ENCODE measurements at places on chromosomes 3 and 15. TPM values are rescaled to one million over a fixed set of nuclear protein-coding genes. Genes with fewer than 3 reads are reported as not detected.
A peak's percentile ranks its signal among the peaks of the same experiment; 100 is the strongest.

FOXL2NB gene
- total RNA-seq = 101 TPM

OXTR gene
- 310 TPM for total RNA-seq

TM4SF1 gene
- total RNA-seq = 52.2 TPM

ECE2 gene
- not detected for total RNA-seq

LARP6 gene
- total RNA-seq = 46.7 TPM

LYSMD4 gene
- 7.8 TPM for total RNA-seq

IL16 gene
- total RNA-seq = 0.32 TPM

LMAN1L gene
- not detected for total RNA-seq

FBXW12 gene
- not detected for total RNA-seq

SLC2A2 gene
- under 0.01 TPM for total RNA-seq

ASTE1 gene
- 7.3 TPM for total RNA-seq

DNA sequence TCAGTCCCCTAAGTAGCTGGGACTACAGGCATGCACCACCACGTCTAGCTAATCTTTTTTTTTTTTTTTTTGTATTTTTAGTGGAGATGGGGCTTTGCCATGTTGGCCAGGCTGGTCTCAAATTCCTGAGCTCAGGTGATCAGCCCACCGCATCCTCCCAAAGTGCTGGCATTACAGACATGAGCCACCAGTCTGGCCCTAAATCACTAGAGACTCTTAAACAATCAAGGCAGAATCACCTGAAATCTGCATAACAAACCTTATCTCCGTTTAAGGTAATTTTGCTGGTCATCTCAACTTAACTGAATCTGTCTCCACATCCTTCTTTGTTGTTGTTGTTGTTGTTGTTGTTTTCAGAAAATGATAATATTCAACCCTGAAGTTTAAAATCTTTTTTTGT lies 5.6 kb upstream of the TRMT10C start:
- no peak for DNase-seq

GRCh38 chr3:45781271-45781670 lies 15.1 kb downstream of the SLC6A20 start:
- no peak for DNase-seq

DNA sequence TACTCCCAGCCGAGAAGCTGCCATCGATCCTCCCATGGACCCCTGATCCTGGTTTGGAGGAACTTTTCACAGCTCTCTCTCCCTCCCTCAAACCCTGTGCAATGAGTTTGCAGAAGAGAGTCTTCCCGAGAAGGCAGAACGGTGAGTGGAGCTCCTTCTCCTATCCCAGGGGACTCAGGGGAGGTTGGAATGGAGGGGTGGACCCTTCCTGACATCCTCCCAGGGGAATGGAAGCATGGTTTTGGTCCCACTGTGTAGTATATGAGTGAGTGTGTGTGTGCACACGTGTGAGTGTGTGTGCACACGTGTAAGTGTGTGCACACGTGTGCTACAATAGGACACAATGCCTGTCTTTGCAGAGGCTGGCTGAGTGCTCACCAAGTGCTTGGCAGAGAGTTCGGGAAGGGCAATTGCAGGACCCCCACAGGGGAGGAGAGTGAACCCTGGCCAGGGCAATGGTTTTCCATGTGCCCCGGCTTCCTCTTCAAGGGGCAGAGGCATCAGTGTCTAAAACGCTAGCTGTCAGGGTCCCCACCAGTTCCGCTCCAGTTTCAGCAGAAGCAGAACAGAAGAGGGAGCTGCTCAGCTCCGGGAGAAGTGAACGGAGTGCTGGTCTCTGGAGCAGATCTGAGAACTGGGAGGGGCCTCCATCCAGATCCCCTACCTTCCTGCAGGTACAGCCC lies 13.8 kb upstream of the IL16 start:
- DNase-seq = no peak

- DNase-seq = no peak
Measured at GRCh38 chr15:52784799-52785671, 5.1 kb downstream of the ONECUT1 start.

GRCh38 chr15:90165659-90166489 lies 35.3 kb upstream of the SEMA4B start:
- DNase-seq = peak; percentile 95

GRCh38 chr15:93730724-93731123 lies 500.6 kb upstream of the MCTP2 start:
- DNase-seq = no peak

- peak; percentile 81 for DNase-seq
Measured at GRCh38 chr15:73683777-73684580, at the start of gene CD276. Gene CD276, plus strand, starts transcription at chr15:73684383. Its CDS starts 15,257 bp downstream, at chr15:73699640.

- DNase-seq = no peak
Measured at GRCh38 chr3:5054098-5054497, 68.0 kb upstream of the ARL8B start.

DNA sequence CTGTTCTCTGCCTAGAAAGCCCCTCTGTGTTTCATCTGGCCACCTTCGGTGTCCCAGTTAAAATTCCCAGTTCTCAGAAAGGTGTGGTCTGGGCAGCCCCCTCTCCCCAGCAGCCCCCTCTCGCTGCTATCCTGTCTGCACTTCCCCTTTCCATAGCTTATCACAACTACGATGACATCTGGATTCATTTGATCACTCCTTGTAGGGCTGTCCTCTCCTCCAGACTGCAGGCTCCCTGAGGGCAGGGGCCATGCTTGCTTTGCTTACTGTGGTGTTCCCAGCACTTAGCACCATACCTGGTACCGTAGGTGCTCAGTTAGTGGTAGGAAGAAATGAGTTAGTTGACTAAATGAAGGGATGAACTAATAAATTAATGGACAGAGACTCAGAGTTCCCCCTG lies 26.3 kb upstream of the GOLGA6C start:
- no peak for DNase-seq

DNA sequence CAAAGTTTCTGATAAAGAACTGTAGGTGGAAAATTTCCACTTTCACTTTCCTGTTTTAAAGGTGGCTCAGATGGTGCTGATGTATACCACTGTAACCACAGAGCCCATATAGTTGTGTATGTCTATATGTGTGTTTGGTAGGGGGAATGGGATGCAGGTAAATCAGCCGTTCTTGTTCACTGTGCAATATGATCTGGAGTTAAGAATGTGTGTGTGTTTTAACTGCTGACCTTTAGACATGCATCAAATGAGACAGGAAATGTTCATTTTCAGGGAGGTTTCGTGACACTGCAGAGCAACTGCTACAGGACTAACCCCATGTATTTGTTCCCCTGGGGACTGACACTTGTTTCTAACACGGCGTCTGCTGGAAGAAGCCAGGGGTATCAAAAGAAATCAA lies 180.5 kb downstream of the TAFA4 start:
- DNase-seq = no peak

GRCh38 chr3:21390136-21390535 lies 360.9 kb downstream of the ZNF385D start:
- DNase-seq = peak; percentile 17

- peak; percentile 77 for DNase-seq
Measured at GRCh38 chr3:116815831-116816588, 106.4 kb downstream of the TUSC7 start.

- DNase-seq = no peak
Measured at GRCh38 chr3:106305882-106306435, 437.1 kb upstream of the CBLB start.

DNA sequence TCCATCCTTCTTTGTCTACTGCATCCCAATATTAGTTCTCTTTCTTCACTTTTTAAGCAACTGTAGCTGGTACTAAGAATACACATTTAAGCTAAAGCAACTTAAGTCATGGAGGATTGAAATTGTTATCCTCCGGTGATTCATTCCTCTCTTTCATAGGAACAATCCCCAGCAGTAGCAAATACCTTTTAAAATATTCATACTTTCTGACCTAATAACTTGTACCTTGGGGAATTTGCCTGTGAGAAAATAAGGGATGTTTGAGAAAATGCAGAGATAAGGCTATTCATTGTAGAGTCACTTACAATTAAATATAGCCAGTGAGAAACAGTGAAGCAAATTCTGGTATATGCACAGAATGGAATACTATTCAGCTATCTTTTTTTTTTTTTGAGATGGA lies 66.0 kb downstream of the VPS13C start:
- peak; percentile 20 for DNase-seq

DNA sequence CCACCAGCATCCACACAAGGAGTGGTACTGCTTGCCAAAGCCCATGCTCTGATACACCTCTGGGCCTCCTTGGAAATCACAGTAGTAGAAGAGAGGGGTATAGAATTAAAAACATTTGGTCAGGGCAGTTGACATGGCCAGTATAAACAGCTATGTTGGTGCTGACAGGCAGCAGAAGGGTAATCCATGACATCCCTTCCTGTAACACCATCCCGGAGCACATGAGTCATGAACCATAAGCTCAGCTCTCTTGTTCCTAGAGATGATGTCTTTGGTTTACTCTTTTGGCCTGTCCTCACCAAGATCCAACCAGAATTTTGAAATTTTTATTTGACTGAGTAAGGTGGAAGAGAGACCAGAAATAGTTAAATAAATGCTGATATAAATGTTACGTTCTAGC lies 132.6 kb upstream of the CTDSPL start:
- DNase-seq = no peak

DNA sequence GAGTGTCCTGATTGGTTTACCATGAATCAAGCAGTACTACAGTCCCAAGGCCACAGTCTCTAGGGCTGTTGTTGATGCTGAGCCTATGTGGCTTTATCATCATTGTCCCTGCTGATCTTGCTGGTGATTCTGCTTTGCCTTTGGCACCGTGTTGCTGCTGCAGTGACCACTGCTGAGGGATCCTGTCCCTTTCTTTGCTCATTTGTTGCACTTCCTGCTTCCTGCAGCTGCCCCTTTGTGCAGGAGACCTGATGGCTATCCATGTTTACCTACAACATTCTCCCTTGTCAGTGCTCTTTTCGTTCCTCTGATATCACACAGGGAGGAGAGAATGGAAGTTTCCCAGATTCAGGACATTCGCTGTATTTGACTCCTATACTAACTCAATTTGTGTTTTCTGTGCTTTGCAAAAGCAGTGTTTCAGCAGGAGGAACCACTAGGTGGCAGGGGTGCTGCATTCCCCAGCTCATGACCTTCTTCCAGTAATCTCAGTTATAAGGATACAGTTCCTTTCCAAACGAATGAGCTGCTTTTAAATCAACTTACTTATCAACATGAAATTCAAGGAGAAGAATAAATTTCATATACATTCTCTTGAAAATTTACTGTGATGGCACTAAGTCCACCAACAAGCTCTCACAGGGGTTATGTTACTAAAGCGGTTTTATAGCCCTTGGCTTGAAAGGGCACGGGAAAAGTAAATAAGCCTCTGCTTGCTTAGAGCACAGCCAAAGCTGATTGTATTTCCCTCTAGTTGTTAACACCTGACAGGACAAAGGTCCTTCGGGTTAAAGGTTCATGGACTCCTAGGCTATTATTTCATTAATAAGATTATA lies 9.7 kb upstream of the THUMPD3 start:
- peak; percentile 75 for DNase-seq

- DNase-seq = no peak
Measured at GRCh38 chr15:96395687-96396086, 65.2 kb downstream of the NR2F2 start.

DNA sequence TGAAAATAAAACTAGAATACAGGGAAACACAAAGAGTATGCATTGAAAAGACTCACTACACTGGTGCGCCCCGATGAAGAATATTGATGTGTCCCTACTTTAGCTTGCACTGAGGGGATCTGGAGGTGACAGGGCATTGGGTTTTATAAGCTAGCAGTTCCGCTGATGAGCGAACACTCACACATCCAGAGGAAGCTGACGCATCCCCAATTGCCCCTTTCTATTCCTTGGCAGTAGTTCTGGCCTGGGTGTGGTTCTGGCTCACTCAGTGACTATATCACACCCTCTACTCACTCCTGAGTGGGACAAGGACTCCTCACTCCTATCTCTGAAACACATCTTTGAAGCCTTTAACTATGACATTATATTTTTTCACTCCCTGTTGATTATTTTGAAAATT lies 71.0 kb downstream of the B3GNT5 start:
- no peak for DNase-seq

- no peak for DNase-seq
Measured at GRCh38 chr3:99895131-99895696, 77.6 kb downstream of the CMSS1 start.

- DNase-seq = no peak
Measured at GRCh38 chr3:14142567-14143270, 17.9 kb downstream of the TMEM43 start.

GRCh38 chr3:24678421-24678865 lies 183.8 kb upstream of the THRB start:
- peak; percentile 99 for DNase-seq

DNA sequence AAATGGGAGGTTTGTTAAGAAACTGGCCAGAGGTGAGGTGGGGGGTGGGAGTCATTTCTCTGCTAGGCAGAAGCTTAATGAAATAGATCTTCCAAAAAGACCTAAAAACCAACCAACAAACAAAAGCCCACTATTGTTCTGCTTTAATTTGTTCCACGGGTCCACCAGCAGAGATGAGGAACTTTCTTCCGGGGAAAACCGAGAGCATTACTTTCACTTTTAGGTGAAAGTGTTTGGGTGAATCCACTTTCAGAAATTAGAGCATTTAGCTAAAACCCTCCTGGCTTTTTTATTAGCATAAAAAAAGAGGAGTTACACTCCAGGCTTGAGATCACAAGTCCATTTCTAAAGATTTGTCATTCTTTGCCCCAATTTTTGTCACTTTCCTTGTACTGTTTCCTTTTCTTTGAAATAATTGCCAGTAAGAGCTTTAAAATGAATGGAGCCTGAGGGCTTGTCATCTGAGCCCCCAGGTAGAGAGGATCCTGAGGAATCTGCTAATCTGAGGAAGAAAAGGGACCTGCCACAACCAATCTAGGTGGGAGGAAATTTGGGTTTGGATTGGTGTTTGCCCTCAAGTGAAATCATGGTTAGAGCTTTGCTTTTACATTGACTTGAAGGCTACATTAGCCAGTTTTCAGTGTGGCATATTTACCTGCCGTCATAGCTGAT lies 667.6 kb downstream of the NAALADL2 start:
- peak; percentile 7 for DNase-seq

DNA sequence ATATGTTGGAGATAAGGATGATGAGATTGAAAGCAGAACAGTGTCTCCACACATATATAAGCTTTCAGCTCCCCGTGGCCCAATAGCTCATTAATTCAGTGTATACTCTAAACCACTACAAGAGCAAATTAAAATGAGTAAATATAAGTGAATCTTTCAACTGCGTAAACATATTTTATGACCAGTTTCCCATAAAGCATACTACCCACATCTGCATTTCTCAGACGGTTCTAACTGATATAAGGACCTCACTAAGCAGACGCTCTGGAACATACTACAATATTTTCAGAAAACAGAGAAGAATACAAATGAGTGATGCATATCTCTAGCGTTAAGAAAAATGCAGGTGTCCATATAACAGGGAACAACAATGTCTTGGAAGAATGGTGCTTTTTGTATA lies 73.2 kb downstream of the INO80 start:
- DNase-seq = peak; percentile 72

DNA sequence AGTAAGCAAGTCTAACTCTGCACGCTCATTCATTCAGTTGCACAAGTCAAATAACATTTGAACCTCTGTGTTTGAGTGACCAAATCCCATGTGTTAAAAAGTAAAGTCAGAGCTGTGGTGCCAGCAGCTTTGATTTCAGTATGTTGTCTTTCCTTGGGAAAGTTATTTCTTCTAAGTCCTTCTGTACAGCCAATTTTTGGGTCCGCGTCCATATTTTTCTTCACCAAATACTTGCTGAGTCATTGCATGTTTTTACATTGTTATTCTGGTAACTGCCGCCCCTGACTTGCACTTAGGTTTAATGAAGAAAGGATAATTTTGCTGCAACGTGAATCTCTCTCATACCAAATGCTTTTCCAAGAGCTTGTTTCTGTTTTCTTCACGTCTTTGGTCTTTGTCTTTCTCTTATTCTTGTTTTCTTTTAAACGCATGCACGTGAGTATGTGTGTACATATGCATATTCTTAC lies 56.7 kb downstream of the PLS1 start:
- DNase-seq = no peak

GRCh38 chr15:74199297-74199652 lies 3.3 kb downstream of the STRA6 start:
- no peak for DNase-seq

- DNase-seq = peak; percentile 68
Measured at GRCh38 chr15:47523681-47524475, 193.4 kb upstream of the SEMA6D start.

Measured in fibroblast of villous mesenchyme (primary cell).